Spinal cord (tissue), 10 donors: ENCODE measurements at places on chromosomes 6 and 20. TPM values are rescaled to one million over a fixed set of nuclear protein-coding genes. Genes with fewer than 3 reads are reported as not detected.

TGM3 gene
- 0.39 TPM for total RNA-seq

DCDC2 gene
- total RNA-seq = 2.4 TPM

BEND6 gene
- 27.1 TPM for total RNA-seq

ABHD16B gene
- not detected for total RNA-seq

CYP39A1 gene
- 10.8 TPM for total RNA-seq

PGBD1 gene
- 11.5 TPM for total RNA-seq

PTPRK gene
- 63.4 TPM for total RNA-seq

IYD gene
- total RNA-seq = not detected

FAM83C gene
- total RNA-seq = not detected

CDSN gene
- total RNA-seq = not detected

COL19A1 gene
- 4.0 TPM for total RNA-seq

- DNase-seq = no peak
Observed at GRCh38 chr6:152651986-152652385, 14.8 kb upstream of the SYNE1 start.

DNA sequence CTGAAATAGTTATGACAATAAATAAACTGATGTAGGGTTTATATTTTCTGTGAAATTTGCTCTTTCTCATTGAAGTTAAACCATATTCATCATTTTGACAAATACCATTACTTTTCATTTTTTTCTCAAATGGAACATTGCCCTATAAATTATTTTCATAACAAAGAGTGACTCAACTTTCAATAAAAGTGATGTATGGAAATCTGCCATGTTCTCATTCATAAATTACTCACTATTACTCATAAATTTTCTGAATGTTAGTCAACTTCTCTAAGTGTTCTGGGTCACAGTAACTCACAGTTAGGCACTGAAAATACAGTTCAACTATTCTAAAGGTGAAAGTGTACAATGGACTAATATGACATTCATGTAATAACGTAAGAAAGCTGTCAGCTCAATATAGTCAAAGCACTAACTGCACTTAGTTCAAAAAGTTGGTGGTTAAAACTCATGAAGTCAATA lies 19.0 kb upstream of the STX11 start:
- DNase-seq = no peak

- DNase-seq = no peak
Observed at GRCh38 chr6:134938896-134939295, 11.0 kb downstream of the ALDH8A1 start.

DNA sequence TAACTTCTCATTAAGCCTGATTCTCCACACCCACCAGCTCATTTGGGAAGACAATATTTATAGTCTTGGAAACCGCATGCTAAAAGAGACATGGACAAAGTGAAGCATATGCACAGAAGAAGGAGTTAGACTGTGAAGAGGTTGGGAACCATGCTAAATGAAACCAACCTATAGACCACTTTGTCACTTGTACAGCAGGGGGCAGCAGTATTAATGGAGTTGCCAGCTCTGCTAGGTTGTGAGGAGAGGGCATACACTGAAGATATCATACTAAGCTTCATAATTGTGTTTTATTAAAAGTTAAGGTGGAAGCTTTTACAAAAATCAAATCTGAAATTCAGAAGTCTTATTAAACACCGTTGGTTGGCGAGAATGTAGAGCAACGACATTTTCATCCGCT lies 38.3 kb upstream of the HMGCLL1 start:
- DNase-seq = no peak

DNA sequence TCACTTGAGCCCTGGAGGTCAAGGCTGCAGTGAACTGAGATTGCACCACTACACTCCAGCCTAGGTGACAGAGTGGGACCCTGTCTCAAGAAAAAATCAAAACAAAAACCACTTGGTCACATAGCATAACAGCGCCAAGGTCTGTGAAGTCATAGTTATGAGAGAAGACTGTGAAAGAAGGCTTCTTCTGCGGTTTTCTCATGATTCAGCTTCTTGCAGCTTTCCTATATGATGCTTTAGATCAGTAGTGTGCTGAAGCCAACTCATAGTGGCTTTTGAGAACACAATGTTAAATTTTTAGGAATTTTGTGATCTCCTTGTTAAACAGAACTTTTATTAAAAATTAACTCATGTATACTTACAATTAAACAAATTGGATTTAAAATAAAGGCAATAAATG lies 136.2 kb upstream of the GLP1R start:
- DNase-seq = no peak

- no peak for DNase-seq
Observed at GRCh38 chr6:114084327-114084890, 113.5 kb upstream of the HDAC2 start.

GRCh38 chr20:25178563-25179438 lies 16.7 kb upstream of the ENTPD6 start:
- peak; percentile 38 for DNase-seq

GRCh38 chr6:81929828-81930227 lies 177.3 kb upstream of the TENT5A start:
- DNase-seq = no peak

DNA sequence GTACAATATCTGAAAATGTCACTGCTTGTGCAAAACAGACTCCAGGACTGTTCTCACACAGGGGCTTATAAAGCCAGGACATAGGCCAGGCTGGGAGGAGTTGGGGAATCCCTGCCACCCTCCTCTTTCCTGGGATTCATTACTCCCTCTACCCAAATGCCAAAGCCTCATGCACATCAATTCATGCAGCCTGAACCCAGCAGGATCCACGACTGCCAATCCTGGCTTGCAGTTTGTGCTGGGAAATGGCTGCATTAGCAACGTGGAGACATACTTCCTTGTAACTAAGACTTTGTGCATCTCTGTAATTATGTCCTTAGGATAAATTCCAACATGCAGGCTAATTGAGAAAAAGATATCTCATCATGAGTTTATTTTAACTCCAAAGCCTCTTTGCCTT lies 143.8 kb downstream of the SYCP2 start:
- DNase-seq = no peak

- DNase-seq = no peak
Observed at GRCh38 chr6:17349427-17349826, 44.0 kb upstream of the CAP2 start.

DNA sequence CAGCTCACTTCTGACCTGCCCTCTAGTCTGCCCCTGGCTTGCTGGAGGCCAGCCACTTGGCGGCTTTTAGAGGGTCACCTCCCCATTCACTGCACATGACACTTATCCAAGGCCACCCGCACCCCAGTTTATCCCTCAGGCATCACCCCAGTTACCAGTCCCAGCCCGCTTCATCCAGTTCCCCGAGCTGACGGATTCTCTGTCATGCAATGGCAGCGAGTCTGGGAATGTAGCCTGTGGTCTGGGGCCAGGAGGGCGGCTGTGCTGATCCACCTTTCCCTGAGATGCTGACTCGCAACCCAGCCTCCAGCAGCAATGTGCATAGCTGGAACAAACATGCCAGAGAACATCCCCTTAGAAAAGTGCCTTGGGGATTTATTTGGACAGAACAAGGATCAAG lies 25.8 kb downstream of the SYNDIG1 start:
- DNase-seq = no peak

DNA sequence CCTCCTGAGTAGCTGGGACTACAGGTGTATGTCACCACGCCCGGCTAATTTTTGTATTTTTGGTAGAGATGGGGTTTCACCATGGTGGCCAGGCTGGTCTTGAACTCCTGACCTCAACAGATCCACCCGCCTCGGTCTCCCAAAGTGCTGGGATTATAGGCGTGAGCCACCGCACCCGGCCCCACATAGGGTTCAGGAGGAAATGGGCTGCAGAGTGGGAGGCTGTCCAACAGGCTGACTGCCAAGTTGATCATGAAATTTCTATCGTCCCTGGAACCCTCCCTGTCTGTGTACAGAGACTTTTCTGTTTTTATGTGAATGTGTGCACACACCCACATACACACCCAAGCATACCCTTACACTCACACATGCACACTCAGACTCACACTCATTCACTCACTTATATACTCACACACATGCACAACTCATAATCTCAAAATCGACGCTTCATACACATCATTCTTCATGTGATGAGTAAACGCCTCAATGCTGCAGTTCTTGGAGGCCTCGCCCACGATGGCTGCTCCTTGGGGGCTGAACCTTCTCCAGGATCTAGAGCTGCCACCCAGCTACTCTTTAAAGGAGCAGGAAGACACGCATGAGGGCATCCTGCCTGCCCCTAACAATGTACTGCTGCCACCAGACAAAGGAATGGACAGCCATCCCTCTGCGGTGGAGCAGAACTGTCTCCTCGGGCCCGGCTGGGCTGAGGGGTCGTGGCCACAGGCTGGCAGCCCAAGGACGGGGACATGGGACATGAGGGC lies 35.6 kb downstream of the SUN5 start:
- DNase-seq = no peak

GRCh38 chr6:124970243-124970642 lies 8.0 kb downstream of the RNF217 start:
- no peak for DNase-seq

DNA sequence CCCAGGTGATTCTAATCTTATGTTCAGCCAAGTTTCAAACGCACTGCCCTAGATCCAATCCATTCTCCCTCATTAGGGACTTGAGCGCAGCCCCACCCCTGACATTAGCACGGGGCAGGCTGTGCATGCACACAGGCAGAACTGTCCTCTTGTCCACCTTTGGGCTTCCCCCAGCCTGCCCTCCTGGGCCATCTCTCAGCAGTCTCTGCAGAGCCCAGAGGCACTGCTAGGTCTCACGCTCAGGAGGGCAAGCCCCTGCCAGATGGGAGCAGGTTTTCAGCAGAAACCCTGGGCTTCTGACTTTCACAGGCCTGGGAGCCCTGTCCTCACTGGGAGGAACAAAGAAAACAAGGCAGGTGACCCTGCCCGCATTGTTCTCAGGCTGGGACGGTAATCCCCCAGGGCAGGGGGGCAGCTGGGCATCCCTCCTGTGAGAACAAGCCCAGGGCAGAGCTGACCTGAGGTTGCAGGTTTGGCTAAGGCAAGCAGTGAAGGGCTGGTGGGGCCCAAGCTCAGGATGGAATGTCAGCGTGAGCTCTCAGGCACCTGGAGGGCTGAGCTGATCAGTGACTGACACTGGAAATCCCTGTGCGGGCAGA lies 24.5 kb downstream of the KCNK5 start:
- no peak for DNase-seq

DNA sequence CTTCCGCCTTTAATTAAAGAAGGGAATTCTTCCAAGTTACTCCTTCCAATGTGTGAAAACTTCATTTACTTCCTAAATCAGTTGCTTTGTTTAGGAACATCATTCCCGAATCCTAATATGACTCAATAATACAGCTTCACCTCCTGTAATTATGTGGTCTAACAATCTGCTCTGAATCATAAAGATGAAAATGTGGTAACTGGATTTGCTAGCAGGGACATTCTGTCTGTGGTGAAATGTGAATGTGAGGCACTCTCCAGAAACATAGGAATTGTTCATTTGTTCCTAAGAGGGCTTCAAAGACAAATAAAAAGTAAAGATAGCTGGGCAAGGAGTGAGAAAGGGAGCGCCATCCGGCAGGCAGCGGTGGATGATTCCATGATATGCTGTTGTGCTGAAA lies 678.1 kb downstream of the KIF16B start:
- no peak for DNase-seq

GRCh38 chr20:60559462-60559861 lies 601.2 kb downstream of the CDH26 start:
- no peak for DNase-seq

DNA sequence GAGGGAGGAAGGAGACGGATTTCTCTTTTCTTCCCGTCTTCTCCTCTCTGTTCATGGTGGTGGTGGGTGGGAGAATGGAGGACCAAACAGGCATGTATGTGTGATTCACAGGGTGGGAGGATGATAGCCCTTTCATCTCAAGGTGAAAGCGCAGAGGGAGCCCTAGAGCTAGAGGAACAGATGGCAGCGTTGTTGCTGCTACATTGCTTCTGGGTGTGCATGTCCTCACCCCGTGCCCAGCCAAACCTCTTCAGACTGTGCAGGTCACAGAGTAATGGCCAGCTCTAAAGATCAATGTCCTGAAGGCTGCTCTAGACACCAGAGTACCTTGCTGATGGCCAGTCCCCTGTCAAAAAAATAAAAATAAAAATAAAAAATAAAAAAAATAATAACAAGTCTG lies 301.8 kb downstream of the TBC1D7 start:
- DNase-seq = no peak

DNA sequence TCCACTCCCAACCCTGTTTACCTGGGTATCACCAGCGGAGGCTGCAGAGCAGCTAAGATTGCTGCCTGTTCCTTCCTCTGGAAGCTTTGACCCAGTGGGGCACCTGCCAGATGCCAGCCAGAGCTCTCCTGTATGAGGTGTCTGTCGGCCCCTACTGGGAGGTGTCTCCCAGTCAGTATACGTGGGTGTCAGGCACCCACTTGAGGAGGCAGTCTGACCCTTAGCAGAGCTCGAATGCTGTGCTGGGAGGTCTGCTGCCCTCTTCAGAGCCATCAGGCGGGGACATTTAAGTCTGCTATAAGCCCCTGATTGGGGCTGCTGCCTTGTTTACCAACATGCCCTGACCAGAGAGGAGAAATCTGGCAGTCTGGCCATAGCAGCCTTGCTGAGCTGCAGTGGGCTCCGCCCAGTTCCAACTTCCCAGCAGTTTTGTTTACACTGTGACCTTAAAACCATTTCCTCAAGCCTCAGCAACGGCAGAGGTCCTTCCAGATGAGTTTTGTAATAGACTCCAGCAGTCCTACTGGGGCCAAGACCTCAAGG lies 2.8 kb downstream of the RAET1E start:
- DNase-seq = no peak

- DNase-seq = no peak
Observed at GRCh38 chr6:45442716-45443115, 65.0 kb upstream of the SUPT3H start.

DNA sequence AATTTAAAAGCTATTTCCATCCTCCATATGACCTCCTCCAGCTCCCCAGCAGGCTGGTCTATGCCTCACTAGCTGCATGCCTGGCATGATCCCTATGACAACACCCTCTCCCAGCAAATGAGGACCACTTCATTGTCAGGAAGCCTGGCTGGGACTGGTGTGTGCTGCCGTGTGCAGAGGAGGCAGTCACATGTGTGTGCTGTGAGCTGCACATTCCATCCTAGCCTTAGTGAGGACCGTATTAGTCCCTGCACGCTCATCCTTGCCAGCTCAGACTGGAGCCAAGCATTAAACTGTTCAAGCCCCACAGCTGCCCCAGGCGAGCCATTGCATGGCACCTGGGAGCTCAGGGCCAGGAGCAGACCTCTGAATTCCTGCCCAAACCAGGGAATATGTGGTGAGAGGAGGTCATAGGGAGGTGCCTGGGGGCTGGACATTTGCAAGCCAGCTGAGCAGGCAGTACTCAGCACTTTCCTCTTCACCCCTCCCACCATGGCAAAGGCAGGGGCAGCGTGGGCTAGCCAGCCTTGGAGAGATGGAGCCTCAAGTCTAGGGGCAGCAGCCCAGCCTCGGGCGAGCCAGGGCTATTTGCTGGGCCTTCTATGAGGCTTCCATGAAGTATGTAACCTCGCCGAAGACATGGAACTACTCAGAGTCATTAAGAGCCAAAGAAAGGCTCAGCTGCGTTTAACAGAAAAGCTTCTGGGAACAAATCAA lies 8.7 kb upstream of the CCN5 start:
- no peak for DNase-seq

DNA sequence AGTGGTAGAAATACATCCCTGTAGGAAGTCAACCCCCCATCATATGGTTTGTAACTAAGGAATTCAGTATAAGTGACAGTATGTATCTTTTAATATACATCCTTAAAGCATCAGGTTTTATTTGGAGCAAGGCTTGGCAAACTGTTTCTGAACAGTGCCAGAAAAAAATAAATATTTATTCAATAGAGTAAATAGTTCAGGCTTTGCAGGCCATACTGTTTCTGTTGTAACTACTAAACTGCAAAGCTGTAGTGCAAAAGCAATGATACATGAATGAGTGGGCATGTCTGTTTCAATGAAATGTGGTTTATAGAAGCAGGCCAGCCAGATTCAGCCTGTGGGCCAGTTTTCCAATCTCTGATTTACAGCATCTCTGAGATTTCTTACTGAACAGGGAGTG lies 977 bp downstream of the MEI4 start:
- DNase-seq = no peak
